ENCODE measurements at places on chromosomes 13 and 19.

- no peak for DNase-seq
Measured at GRCh38 chr19:18611327-18612050, 1.2 kb upstream of the TMEM59L start.

DNA sequence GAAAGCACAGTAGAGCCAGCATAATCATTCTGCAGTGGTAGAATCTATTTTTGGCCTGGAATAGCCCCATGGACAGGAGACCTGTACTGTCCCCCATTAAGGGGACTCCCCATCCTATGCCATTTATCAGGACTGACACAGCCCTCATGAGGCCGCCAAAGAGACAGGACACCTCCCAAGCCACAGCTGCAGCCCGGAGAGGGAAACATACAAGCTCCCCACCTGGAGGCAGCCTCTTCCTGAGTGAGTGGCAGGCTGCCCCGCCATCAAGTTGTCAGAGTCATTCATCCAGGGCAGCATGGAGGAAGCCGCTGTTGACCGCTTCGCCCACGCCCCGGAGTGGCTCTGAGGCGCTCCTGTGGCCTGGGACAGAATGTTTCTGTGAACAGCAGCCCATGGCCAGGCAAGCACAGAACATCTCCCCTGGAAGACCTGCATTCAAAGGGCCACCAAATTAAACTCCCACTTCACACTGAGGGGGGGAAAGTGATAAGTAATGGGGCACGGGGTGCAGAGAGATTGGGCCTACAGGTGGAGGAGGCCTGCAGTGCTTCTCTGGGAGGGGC is 111.3 kb downstream of the ZDHHC20 start:
- DNase-seq = no peak

GRCh38 chr13:111976474-111977178 is 90.3 kb upstream of the SOX1 start:
- no peak for DNase-seq

- no peak for DNase-seq
Measured at GRCh38 chr13:34765446-34766180, 176.5 kb upstream of the NBEA start.

- no peak for DNase-seq
Measured at GRCh38 chr19:19696386-19696785, 27.7 kb downstream of the ZNF101 start.

- DNase-seq = no peak
Measured at GRCh38 chr13:77737583-77738200, 40.2 kb downstream of the SLAIN1 start.

DNA sequence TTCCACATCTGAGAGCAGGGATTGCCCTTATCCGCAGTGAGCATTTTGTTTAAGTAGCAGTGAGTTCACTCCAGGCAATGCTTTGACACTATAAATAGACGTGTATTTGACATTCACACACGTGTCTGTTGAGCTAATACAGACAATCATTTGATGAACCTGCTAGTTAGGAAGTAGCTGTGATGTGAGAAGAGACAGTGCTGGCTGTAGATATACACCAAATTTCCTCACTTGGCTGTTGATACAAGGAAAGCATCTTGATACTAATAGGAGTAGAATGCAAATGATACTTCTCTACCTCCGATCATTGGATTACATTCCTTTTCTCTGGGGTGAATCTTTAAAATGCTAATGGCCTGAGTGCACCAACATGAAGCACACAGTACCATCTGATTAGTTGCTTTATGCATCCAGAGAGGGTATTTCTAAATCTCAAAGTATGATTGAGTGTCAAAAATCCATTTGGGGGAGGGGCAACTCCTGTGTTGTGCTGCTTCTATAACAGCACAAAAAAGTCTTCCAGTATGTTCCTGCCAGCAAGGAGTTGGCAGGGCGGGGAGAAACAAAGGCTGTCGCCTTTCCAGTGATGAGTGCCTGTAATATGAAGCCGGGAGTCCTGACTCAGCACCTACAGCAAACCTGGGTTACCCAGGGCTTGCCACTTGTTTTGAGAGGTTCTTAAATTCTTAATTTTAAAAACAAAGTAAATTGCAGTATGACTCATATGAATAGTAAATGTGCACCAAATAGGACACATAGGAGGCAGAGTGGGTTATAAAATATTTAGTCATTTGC is 7.0 kb downstream of the CUL4A start:
- no peak for DNase-seq

DNA sequence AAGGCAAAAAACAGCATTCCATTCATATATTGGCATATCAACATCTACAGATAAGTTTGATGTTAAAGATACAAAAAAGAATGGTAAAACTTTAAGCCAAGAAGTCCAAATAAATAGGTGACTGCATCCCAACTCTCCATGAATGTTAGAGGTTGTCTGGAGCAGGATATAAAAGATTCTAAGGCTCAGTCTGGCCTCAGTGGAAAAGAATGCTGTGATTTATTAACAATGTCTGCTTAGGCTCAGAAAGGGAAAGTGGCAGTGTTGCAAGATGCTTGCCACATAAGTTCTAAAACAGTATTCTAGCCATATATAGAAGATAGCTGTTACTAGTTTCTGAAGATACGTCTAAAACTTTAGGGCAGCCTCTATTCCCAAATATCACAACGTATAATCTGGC is 179.8 kb upstream of the NBEA start:
- DNase-seq = no peak

DNA sequence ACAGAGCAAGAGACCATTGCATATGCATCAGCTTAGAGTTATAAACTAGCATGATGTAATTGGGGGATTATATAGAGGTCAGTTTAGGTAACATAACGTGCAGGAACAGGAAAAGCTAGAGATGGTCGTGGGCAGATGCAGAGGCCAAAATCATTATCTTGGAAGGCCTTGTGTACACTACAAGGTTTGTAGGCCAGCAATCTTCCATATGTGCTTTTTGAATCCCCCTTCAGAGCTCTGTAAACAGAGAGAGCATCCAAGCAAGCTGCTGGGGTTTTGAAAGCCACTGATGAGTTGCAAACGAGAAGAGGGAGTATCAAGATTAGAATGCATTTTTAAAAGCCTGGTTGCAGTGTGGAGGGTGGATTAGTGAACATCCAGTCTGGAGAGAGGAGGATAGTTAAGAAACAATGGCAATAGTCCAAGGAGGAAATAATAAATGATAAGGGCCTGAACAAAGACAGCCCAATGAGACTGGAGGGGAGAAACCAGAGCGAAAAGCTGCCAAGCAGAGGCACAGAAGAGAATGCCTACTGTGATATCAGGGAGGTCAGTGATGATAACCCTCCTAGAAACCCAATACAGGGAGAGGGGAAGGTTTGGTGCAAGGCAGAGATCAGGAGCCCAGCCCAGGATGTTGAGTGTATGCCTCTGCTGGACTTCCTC is 109.6 kb downstream of the ZAR1L start:
- DNase-seq = no peak

All from hypothalamus (tissue), 51 donors.